ENCODE measurements at places on chromosomes 3 and 15.

GRCh38 chr3:114455432-114455831 lies 161.6 kb downstream of the TIGIT start:
- no peak for DNase-seq

GRCh38 chr15:74616366-74616939 lies 817 bp downstream of the CLK3 start:
- peak; percentile 62 for DNase-seq

GRCh38 chr3:22714749-22715148 lies 488.4 kb upstream of the UBE2E2 start:
- DNase-seq = no peak

GRCh38 chr15:39934397-39935071 lies 619 bp downstream of the EIF2AK4 start:
- DNase-seq = no peak

- no peak for DNase-seq
Measured at GRCh38 chr3:42501321-42501680, 1.1 kb upstream of the VIPR1 start.

GRCh38 chr3:81465510-81466200 lies 295.8 kb downstream of the GBE1 start:
- no peak for DNase-seq

GRCh38 chr3:61901496-61901895 lies 340.1 kb downstream of the PTPRG start:
- no peak for DNase-seq

GRCh38 chr15:94547711-94548110 lies 316.4 kb downstream of the MCTP2 start:
- no peak for DNase-seq

- no peak for DNase-seq
Measured at GRCh38 chr15:85913461-85913860, 118.7 kb upstream of the KLHL25 start.

DNA sequence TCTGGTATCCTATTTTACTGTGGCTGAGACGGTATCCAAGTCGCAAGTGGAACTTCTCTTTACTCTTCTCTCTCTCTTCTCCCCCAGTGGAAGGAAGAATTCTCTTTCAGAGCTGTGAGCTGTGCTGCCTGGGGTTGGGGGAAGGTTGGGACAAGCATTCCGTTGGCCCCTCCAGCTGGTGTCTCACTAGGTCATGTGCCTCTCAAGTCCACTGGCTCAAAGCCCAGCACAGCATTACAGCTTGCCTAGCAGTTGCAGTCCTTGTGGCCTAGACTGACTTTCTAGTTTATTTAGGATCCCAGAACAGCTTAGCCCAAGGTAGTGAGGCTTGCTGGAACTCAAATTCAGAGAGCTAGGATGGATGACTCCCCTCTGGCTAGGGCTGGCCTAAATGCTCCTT lies 76.1 kb upstream of the SPATA16 start:
- no peak for DNase-seq

DNA sequence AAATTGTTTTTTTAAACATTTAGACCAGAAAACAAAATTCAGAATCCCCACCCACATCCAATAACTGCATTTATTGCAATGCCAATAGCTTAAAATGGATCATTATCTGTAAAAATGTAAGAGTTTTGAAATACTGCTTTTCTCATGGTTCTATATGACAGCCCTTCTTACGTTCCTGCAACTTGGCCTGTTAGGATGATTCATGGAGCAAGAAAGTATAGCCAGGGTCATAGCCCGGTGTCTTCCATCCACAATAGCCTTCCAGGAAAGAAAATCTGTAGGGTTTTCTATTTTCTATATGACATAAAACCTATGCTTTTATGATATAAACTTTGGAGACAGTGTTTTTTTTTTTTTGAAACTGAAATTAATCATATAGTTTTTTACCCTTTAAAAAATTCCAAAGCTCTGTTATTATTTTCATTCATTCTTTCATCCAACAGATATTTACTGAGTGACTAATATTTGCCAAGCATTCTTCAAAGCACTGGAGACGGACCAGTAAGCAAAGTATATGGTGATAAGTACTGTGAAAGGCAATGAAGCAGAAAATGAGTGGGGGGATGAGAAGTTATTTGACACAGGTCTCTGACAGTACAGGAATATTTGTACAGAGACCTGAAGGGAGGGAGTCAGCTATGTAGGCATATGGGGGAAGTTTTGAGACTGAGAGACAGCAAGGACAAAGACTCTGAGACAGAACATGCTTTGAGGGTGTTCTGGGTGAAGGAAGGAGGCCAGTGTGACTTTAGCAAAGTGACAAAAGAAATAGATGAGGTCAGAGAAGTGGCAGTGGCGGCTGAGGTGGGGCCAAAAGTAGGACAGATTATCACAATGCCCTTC lies 29.0 kb upstream of the SLC2A2 start:
- DNase-seq = peak; percentile 2

DNA sequence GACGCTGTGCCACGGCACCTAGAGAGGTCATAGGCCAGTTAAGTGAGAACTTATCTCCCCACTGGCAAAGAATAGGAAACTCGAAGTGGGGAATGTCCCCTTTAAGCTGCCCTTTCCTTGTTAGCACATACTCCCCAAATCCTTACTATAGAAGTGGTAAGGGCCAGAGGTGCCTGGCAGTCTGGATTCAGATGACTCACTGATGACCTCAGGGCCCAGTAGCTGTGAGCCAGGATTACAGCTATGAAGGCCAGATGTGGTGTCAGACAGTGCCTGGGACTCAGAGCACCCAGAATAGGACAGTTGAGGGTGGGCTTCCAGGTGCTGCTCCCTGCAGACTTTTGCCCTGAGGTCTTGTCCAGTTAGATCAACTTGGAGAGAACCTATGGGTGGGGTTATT lies 37.7 kb downstream of the PDIA5 start:
- DNase-seq = no peak

DNA sequence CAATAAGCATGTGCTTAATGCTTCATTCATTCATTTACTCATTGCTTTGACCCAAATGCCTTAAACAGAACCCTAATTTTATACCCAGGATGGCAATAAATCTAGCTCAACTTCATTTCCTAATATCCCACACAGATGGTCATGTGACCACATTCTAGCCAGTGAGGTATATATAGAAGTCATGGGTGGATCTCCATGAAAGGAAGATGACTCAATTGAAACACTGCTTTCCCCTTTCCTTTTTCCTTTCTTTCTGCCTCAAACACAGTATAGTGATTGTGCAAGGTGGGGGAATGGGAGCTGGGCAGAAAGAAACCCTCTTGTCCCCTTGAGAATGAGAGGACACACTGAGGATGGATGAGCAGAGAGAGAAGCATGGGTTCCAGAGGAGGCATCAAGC lies 183.5 kb upstream of the PRICKLE2 start:
- DNase-seq = no peak

- DNase-seq = no peak
Measured at GRCh38 chr3:171812811-171813210, 2.5 kb upstream of the PLD1 start.

DNA sequence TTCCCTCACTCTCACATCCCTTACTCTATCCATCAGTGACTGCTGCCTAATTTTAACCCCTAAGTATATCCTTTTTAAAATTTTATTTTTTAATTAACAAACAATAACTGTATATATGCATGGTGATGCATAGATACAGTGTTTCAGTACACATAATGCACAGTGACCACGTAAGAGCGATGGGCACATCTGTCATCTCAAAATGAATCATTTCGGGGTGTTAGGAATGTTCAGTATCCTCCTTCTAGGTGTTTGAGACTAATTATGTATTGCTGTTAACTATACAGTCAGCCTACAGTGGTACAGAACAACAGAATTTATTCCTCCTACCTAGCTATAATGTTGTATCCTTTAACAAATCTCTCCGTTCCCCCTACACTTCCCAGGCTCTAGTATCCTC lies 307.0 kb downstream of the FOXP1 start:
- DNase-seq = no peak

DNA sequence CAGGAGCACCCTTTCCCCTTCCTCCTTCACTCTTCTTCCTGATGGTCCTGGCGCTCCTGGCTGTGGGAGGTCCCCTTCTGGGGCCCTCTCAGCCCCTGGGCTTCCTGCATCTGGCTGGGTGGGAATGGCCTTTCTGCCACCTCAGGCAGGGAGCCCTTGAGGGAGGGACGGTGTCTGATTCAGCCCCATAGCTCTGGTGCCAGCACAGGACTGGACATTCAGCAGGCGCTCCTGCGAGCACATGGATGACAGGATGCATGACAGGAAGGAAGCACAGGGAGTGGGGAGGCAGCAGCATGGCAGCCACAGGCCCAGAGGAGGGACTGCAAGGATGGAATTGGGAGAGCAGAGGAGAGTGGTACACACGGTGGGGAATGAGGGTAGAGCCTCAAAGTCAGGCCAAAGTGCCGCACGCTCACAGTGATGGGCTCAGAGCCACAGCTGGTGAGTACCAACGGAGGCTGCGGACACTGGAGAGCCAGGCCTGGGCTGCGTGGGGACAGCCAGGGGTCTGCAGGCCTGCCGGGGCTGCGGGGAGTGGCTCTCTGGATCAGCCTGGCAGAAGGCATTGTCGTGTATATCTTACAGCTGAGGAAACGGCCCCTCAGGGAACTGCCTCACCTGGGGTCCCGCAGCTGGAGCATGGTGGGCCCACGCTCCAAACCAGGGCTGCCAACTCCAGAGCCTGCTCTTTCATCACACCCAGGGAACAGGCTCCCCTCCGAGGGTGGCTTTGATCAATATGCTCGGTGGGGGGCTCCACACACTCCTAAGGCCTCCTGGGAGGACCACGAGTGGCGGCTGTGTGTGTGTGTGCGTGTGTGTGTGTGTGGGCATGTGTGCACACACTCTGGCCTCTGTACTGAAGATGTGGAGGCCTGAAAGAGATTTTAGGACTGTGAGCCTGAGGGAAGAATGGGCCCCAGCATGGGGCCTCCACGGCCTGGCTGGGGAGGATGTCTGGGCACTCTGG lies 51.4 kb upstream of the CTSH start:
- no peak for DNase-seq

DNA sequence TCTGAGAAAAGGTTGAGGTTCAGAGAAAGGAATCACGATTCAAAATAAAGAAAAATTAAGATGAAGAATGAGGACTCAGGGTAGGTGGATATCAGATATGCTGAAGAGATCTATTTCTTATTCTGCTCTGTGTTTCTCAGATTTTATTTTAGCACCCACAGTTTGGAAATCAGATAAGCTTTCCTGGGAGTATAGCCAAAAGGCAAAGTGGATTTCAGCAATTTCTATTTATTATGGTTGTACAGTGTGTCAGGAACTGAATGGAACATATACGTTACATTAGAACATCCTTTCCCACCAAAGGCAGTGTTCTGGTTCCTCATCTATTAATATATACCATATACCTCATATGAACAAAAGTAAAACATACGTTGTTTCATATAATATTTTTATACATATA lies 18.9 kb downstream of the PEX5L start:
- no peak for DNase-seq

DNA sequence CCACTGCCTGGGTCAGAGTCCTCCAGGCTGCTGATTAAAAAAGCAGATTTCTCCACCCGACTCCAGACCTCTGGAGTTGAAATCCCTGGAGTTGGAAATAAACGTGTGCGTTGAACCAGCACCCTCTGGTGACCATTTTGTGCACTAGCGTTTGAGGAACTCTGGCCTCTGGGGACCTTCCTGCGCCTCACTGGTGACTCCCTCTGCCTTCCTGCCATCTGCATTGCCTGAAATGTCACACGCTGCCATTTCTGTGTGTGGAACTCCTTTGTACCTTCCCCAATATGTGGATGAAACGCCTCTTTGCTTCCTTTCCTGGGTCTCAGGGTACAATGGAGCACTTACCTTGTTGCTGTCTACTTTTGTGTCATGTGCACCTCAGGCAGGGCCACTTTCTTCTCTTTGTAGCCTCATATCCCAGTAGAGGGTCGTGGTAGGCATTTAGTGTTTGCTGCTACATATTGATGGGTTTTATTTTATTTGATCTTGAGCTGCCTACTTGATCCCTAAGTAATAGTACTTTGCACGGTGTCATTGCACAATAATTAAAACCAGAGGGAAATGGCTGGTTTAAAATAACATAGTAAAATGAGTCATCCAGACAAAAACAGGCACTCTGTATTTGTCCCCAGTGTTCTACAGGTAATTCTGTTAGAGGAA lies 56.8 kb downstream of the GPR171 start:
- peak; percentile 86 for DNase-seq

DNA sequence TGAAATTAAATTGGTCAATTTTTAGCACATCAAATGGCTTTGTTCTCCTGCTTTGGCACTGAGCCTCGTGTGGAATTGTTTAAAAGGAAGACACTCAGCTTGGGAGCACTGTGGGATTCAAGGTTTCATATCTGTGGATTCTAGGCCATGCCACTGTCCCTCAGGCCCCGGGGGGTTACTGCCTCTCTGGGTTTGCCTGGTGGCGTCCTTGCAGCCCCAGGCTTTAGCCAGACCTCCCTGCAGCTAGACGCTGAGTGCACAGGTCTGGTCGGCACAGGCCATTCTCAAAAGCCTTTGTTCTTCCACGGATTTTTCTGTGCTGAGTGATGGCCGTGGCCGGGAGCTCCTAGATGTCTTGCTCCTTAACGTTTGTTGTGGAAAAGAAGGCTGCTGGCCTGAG lies 76.2 kb downstream of the CACNA2D3 start:
- no peak for DNase-seq

DNA sequence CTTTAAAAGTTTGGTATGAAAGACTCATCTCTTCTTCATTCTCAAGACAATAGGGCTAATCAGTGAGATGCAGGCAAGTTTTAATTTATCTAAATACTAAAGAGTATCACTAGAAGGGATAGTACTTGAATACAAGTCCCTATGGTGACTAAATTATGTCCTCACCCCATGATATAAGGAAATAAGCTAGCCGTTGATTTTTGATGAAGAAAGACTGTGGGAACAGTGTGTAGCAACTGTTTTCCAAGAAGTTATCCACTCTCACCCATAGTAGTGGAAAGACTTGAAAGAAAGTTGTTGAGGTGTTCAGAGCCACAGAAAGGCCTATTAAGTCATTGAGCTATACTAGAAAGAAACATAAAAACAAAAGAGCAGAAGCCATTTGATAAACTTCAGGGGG lies 36.7 kb downstream of the PIK3CA start:
- DNase-seq = no peak

- DNase-seq = no peak
Measured at GRCh38 chr3:136377508-136377907, 127.4 kb downstream of the PCCB start.

DNA sequence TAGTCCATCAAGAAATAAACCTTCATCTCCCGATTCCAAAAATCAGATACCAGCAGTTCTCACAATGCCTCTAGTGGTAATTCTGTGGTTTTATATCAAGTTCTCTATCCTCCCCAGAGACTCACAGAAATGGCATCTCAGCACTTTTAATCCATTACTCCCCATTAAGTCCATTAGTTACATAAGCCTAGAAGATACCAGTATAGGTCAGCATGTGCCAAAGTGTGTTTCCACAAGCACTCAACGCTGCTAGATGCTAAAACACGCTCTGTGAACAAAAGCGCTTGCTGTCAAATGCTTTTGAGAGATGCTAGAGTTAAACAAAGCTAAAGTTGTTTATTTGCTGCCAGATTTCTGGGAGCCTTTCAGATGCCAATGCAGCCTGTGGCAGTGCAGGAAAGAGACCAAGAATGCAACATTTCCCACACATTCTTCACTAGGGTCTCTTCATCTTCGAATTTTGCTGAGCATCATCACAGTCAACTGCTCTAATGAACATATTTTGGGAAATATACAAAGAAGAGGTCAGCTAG lies 918.8 kb upstream of the CFAP20DC start:
- no peak for DNase-seq

GRCh38 chr3:27319847-27320526 lies 49.2 kb downstream of the NEK10 start:
- DNase-seq = no peak

GRCh38 chr3:14716591-14716990 lies 41.6 kb downstream of the C3orf20 start:
- DNase-seq = peak; percentile 34

GRCh38 chr3:112090887-112091586 lies 4.8 kb downstream of the C3orf52 start:
- no peak for DNase-seq

- DNase-seq = no peak
Measured at GRCh38 chr3:172036541-172037215, 2.7 kb upstream of the FNDC3B start.

Measured in LoVo (cell line).